ENCODE measurements at places on chromosomes 2 and 18.

- no peak for DNase-seq
These were observed 70.9 kb upstream of the ST6GAL2 start for GRCh38 chr2:106956879-106957278.

DNA sequence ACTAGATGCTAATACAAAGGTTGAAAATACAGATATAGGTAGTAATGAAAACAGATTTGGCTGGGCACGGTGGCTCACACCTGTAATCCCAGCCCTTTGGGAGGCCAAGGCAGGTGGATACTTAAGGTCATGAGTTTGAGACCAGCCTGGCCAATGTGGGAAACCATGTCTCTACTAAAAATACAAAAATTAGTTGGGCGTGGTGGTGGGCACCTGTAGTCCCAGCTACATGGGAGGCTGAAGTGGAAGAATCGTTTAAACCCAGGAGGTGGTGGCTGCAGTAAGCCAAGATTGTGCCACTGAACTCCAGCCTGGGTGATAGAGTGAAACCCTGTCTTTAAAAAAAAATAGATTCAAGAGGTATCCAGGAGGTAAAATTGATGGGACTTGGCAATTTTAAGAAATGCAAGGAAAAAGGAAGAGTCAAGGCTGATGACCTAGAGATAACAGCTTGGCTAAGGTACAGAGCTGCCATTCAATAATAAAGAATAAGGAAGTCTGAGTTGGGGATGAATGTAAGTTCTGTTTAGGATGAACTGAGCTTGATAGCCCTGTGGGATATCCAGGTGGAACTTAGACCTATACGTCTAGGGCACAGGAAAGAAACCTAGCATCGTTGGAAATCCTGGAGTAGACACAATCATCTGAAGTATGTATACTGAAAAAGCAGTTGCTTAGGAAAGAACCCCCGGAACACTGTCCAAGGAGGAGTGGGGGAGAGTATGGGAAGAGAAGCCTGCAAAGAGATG, 9.1 kb downstream of the MAT2A start:
- no peak for DNase-seq

- no peak for DNase-seq
These were observed 837 bp downstream of the NHEJ1 start for GRCh38 chr2:219159771-219160185.

GRCh38 chr2:234975611-234976010, 23.8 kb downstream of the SH3BP4 start:
- no peak for DNase-seq

- DNase-seq, result no peak
These were observed 35.2 kb downstream of the SKA1 start for GRCh38 chr18:50410008-50410407.

DNA sequence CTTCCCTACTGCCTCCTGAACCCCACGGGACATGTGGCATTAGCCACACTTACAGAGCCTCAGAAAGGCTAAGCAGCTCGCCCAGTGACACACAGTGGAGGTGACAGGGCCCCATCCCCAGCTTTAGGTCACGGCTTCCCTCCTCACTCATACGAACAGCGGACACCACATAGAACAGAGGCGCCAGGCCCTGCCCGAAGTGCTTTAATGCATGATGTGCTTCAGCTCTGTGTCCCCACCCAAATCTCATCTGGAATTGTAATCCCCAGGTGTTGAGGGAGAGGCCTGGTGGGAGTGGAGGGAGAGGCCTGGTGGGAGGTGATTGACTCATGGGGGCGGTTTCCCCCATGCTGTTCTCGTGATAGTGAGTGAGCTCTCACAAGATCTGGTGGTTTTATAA, 135.3 kb downstream of the PTGR3 start:
- no peak for DNase-seq

DNA sequence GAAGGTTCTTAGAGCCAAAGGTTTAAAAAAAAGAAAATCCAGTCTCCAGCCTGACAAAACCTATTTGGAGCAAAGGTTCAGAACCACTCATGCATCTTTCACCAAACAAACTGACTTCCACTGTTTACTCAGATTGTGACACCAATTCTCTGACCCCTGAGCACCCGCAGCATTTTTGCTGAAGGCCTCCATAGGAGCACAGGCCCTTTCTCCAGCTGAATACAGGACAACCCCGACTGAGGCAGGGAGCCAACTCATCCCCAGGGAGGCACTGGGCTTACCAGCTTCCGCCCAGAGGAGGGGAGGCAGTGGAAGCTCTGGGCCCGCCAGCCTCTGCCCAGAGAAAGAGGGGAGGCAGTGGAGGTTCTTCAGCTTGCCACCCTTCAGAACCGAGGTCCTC, 51.0 kb upstream of the CNGA3 start:
- DNase-seq, result no peak

- no peak for DNase-seq
These were observed 147.5 kb upstream of the ID2 start for GRCh38 chr2:8534386-8534728.

- DNase-seq, result no peak
These were observed 14.9 kb upstream of the SERPINB2 start for GRCh38 chr18:63872586-63872985.

GRCh38 chr2:117888897-117889296, 74.4 kb downstream of the DDX18 start:
- DNase-seq, result no peak

DNA sequence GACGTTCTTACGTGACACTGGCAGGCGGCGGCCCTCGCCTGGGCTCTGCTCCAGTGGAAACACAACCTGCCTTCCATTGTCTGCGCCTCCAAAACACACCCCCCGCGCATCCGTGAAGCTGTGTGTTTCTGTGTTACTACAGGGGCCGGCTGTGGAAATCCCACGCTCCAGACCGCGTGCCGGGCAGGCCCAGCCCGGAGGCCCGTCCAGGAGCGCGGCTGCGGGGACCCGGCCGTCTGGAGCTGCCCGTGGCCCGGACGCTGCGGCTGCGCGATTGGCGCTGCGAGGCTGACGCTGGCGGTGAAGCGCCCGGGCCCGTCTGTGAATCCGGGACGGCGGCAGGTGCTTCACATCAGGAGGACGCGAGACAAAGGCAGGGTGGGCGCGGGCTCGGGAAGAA, 670.3 kb upstream of the SALL3 start:
- no peak for DNase-seq

DNA sequence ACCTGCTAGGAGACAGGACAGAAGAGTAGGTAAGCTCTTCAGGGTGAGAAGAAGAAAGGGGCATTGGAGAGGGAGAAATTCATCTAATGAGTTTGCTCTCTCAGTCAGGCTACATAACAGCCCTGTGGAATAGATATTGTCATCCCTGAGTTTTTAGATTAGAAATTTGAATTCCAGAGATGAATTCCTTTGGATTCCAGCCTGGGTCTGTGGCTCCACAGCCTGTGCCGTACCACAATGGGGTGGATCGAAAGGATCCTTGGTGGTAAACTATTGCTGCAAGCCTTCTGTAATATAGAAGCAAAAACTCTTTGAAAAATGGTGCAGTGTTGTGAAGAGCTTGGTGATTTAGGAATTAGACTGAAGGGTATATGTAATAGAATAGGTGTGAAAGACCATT, 21.0 kb downstream of the MYO1B start:
- DNase-seq, result no peak

- no peak for DNase-seq
These were observed 49.8 kb upstream of the TNP1 start for GRCh38 chr2:216909541-216910210.

- no peak for DNase-seq
These were observed 246.7 kb downstream of the BABAM2 start for GRCh38 chr2:28137221-28137620.

Data from NCI-H2081 treated with DMSO at 0.1 percent for 48 hours (cell line).